ENCODE measurements at places on chromosomes 12 and 14. TPM values are rescaled to one million over a fixed set of nuclear protein-coding genes. Genes with fewer than 3 reads are reported as not detected.

KRT74 gene
- not detected for total RNA-seq

COCH gene
- total RNA-seq = 0.65 TPM

TDG gene
- 32.8 TPM for total RNA-seq

KLRB1 gene
- total RNA-seq = not detected

PLA2G1B gene
- not detected for total RNA-seq

CCDC175 gene
- total RNA-seq = not detected

KRT83 gene
- not detected for total RNA-seq

INHBC gene
- total RNA-seq = not detected

KRT3 gene
- not detected for total RNA-seq

NKX2-1 gene
- total RNA-seq = not detected

DENR gene
- 35.1 TPM for total RNA-seq

PAN2 gene
- total RNA-seq = 14.9 TPM

GNB3 gene
- total RNA-seq = 0.65 TPM

SUOX gene
- 15.9 TPM for total RNA-seq

ANKRD33 gene
- total RNA-seq = 0.32 TPM

GEMIN2 gene
- total RNA-seq = 41.0 TPM

FAM186B gene
- 0.32 TPM for total RNA-seq

LRTM2 gene
- not detected for total RNA-seq

DTX3 gene
- total RNA-seq = 8.1 TPM

SLC41A2 gene
- 12.0 TPM for total RNA-seq

TUNAR gene
- total RNA-seq = not detected

ITPK1 gene
- 24.3 TPM for total RNA-seq

KRT72 gene
- total RNA-seq = not detected

ZNF385A gene
- 0.65 TPM for total RNA-seq

KRT5 gene
- total RNA-seq = 0.91 TPM

FIGNL2 gene
- total RNA-seq = 0.61 TPM

MLXIP gene
- total RNA-seq = 10.7 TPM

RND1 gene
- total RNA-seq = 2.1 TPM

All from epithelial cell of umbilical artery (primary cell).